ENCODE measurements at places on chromosomes 7 and 10.

- DNase-seq, result no peak
These were observed 713.1 kb downstream of the DNAJB9 start for GRCh38 chr7:109282726-109283125.

DNA sequence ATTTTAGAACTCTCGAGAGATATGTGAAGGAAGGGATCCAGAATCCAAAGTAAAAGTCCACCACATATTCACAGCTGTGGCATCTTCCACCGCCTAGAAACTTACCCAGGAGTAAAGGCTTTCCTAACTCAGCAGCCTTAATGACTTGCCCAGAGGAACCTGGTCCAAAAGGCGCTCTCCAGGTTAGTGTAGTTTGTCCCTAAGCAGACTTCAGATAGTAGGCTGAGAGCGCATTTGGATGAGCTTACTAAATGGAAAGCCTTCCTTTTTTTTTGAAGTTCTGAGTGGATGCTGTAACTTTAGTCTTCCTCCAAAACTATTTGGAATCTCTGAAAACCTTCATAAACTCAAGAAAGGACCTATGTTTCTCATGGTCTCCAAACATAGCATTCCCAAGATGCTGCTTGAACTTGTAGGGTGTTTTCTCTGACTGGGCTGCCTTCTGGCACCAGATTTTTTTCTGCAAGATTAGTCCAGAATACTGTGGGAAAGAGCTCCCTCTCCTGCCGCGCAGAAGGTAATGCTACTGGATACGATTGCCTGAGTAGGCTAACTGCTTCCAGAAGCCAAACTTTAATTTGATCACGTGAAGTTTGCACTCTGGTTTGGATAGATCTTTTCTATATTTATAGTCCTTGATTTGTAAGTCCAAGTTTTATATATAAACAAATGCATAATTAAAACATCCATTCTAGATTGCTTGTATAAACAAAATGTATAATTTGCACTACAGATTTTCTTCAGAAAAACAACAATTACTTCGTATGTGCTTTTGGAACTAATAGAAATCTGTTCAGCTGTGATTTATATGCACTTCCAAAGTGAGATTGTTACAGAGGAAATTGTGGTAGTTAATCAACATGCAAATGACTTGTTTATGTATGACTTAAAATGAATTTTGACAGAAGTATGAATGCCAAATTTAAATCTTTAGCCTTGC is 19.6 kb upstream of the GPR37 start:
- no peak for DNase-seq

DNA sequence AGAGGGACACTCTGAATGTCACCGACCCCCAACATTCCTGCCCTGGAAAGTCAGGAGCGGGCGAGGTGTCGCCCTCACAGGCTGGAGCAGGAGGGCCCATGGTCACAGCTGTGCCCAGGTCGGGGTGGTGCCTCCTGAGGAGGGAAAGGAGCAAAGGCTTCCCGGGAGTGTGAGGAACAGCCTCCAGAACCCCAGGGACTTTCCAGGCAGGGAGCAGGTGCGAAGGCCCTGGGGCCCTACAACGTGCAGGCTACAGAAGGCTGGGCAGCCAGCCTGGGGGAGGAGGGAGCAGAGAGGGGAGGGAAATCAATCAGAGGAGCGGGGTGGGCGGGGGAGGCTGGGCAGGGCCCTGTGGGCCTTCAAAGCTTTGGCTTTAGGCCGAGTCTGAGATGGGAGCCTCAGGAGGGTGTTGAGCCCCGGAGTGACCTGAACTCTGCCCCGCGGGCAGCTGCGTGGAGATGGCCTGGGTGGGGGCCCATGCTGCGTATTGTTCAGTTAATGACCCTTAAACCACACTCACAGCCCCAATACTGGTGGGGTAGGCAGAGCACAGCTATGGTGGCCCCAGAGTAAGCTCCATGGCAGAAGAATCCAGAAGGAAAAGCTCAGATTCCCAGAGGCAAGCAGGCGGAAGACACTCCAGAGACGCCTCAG is 44.2 kb upstream of the PPP2R2D start:
- no peak for DNase-seq

- no peak for DNase-seq
These were observed 1.3 kb downstream of the NFE2L3 start for GRCh38 chr7:26153241-26153822.

- DNase-seq, result no peak
These were observed 401.5 kb downstream of the REEP3 start for GRCh38 chr10:63922468-63923284.

- DNase-seq, result no peak
These were observed 78.8 kb upstream of the VOPP1 start for GRCh38 chr7:55651057-55651456.

DNA sequence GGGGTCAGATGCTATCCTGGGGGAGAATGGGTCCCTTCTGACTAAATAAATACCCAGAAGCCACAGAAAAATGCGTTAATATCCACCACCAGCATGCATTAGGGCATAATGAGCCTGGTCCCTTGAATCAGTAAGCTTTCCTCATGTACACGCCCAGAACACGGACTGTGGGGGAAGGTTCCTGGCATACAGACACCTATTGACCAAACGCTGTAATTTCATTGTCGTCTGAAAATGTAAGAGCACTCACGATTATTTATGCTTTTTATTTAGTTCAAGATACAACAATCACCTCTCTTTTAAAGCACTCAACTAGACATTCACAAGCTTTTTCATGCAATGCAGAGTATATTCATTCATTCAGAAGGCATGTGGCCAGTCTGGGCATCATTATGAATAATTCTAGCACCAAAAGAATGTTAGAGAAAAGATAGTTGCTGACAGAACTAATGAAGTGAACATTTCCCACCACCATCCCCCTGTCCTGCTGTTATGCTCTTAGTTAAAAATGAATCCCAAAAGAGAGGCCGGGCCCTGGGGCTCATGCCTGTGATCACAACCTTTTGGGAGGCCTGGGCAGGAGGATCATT is 101.0 kb downstream of the SVIL start:
- DNase-seq, result no peak

DNA sequence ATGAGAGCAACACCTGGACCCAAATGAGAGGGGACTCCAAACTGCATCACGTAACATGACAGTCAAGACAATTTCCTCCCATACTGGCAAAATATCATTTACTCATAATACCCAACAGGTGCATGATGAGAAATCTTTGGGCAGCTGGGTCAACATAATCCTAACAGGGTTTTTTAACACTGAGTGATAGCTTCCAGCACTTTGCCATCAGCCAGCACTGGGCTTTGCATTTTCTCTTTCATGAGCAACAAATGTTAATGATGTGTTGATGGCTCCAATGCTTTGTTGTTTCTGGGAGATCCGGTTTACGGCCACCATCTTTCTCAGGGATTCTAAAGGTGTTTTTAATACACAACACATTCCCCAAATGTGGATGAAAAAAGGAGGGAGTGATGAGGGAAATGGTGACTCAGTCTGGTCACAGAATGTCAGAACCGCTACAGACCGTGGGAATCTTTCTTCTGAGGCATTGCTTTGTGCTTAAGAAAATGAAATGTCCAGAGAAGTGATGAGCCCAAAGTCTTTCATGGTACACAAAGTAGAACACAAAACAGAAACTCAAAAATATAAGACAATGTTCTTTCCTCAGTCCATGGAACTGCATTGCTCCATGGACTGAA is 705.7 kb upstream of the IGFBP3 start:
- DNase-seq, result no peak

DNA sequence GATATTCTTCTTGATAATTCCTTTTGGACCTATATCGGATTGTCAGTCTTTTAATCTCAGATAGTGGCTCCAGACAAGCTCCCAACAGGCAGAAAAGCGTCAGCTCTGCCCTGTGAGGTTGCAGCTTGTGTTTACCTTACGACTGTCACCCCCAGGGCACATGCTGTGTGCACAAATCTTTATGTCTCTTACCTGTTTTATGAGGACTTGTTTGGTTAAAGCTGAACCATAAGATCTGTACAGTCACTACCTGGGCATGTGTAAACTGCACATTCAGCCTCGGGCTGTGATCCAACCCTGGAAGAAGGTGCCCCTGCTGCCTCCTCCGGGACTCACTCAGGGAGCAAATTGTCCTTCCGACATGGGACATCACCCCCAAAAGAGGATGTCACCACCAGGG is 119.8 kb downstream of the GALNT17 start:
- DNase-seq, result no peak

DNA sequence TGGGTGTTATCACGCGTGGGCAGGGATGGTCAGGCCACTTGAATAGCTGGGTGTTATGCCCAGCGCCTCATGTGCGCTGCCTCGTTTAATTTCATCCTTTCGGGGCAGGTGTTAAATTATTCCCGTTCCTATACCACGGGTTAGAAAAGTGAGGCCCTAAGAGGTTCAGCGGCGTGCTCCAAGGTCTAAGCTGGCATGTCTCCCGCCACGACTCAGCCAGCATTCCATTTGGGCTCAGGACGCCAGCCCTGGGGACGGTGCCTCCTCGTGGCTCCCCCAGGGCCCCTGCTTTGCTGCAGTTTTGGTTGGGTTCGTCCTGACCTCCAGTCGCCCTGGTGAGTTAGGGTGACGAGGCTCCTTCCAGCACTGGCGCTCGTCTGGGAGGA is 124.5 kb downstream of the TRRAP start:
- DNase-seq, result no peak

GRCh38 chr7:51134013-51134441 is 182.6 kb downstream of the COBL start:
- no peak for DNase-seq

DNA sequence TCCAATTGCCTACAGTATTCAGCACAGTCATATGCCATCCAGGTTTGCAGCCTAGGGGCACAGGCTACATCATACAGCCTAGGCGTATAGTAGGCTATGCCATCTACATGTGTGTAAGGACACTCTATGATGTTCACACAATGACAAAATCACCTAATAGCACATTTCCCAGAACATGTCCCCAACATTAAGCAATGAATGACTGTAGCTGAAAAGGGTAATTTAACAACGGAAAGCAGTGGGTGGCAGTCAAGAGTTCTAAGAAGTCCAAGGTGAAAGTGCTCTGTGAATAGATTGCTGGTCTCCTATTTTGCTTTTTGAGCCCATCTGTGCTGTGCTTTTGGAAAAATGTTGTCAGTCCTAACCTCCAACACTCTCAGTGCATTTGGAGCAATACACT is 162.6 kb downstream of the KLF6 start:
- DNase-seq, result no peak

DNA sequence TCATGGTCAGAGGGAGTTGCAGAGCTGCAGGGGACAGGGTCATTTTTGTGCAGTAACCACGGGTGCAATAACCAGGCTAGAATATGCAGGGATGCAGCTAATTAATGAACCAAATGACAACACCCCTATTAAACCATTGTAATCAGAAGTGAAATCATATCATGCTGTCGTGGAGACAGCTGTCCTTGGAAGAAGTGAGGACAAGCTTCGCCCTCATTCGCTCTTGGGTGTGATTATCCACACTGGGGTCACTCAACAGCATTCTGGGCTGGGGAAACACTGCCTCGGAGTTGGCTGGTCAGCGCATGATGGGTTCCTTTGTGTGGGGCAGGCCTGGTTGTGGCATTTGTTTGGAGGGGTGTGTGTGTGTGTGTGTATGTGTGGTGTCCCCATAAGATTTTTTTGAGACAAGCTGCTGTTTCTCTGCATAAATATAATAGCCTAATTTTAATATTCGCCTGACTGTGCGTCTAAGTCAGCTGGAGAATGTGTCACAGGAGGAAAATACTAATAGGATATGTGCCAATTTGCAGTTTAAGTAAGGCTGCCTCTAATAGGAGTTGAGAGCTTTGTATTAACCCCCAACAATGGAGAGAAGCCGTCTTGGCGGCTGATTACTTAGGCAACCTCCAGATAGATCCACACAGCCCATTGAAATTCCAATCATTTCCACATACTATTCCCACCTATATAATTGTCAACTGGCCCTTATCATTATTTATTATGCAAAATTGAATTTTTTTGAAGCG is 149.4 kb downstream of the DNAJB6 start:
- DNase-seq, result no peak

- no peak for DNase-seq
These were observed 639.2 kb downstream of the KCNMA1 start for GRCh38 chr10:76998451-76998850.

GRCh38 chr7:157977717-157978496 is 609.7 kb downstream of the PTPRN2 start:
- no peak for DNase-seq

- DNase-seq, result no peak
These were observed 20.3 kb upstream of the CPXM2 start for GRCh38 chr10:123911866-123912265.

DNA sequence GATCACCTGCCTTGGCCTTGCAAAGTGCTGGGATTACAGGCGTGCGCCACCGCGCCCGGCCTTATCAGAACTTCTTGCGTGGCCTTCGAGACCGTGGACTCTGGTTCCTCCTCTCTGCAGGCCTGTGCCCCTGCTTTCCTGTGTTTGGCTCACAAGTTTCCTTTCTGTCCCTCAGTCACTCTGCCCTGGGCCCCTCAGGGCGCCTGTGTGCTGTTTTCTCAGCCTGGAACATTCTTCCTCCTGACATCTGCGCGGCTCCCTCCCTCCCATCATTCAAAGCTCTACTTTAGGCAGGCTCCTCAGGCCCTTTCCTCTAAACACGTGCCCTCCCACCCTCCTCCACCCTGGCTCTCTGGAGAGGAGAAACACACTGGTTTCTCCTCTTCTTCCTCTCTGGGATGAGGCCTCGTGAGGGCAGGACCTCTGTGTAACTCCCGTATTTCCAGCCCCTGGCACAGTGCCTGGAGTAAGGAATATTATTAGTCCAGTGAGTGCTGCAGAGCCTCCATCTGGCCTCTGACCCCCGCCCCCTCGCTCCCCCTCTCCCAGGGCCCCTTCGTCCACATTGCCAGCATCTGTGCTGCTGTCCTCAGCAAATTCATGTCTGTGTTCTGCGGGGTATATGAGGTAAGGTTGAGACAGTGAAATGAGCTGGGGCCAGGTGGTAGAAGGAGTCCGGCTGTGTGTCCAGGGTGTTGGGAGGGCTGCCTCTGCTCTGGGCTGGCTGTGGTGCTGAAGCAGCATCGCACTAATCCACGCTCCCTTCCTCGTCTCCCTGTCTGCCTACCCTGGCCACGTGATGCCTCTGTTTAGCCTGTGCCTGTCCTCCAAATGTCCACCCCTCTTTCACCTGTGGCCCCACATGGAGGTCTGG is 7.1 kb downstream of the CLCN1 start:
- no peak for DNase-seq
